Stimulated activated CD8-positive, alpha-beta memory T cell treated with anti-CD3 and anti-CD28 coated beads, Interleukin-7, amount 100 ng/mL, for 1 hour (primary cell): ENCODE measurements at places on chromosomes 2 and 18.

DNA sequence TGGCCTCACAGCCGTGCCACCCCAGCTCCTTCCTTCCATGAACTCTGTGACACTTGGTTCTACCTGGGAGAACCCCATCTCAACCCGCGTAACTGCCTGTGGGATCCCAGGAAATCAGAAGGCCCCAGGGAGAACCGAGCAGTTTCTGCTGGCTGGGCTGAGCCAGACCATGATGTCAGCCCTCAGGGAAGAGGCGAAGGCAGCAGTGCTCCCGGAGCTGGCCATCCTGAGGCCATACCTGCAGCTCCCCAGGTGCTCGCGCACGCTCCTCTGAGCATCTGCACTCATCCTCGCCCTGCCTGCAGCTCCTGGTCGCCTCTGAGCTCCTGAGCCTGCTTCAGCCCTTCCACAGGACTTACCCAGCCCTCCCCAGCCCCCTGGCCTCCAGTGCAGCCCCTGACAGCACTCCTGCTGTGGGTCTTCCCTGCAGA, 186.1 kb downstream of the SEPTIN10 start:
- no peak for DNase-seq

DNA sequence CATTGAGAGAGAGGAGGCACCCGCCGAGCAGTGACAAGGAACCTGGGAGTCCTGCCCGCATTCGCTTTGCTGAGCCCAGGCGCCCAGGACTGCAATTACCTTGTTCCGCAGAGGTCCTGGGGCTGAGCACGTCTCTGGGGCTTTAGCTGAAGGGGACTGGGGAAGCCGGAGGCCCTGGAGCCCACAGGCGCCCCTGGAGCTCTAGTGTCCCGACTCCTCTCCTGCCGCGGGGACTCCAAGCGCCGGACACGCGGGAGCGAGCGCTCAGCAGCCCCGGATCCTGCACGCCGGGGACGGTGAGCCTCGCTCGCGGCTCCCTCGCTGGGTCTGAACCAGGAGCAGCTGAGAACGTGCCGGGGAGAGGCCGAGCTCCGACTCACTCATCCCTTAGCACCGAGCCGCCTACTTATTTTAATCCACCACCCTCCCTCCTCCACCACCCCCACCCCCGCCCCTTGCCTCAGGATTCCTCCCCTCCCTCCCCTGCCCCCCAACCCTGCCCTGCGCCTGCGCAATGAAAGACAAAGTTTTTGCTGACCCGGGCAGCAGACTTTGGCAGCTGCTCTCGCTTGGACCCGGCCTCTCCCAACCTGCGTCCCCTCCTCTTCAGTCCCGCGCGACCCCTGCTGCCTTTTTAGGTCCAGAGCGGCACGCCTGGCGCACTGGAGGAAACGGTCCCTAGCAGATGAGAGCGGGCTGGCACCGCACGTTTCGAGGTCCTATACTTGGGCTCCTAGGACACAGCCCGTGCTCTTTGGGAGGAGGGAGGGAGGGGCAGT, at the start of gene OSR1:
TSS of gene OSR1 (minus strand) at position 382 of the 779 bp plus-strand sequence. CDS start 4,818 bp downstream, outside the sequence.
- DNase-seq: no peak

GRCh38 chr2:172278667-172279066, 148.7 kb upstream of the ITGA6 start:
- DNase-seq: no peak

- no peak for DNase-seq
Observed at GRCh38 chr2:219596954-219597551, 604 bp upstream of the STK11IP start.

DNA sequence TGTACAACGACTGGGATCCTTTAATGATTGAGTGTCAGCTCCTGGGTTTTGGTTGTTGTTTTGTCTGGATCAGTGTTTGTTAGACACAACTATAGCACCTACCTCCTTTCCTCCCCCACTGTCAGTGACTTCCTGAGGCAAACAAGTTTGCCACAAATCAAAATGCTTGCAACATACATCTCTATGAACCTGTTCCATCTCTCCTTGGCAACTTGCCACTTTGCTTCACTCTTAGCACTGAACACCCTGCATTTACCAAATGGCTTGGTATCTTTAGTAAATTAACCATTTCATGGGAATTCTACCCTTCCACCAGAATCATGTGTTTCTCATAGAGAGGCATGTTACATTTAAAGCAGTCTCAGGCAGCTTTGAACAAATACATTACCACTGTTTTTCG, 301.1 kb upstream of the TANK start:
- DNase-seq: no peak

DNA sequence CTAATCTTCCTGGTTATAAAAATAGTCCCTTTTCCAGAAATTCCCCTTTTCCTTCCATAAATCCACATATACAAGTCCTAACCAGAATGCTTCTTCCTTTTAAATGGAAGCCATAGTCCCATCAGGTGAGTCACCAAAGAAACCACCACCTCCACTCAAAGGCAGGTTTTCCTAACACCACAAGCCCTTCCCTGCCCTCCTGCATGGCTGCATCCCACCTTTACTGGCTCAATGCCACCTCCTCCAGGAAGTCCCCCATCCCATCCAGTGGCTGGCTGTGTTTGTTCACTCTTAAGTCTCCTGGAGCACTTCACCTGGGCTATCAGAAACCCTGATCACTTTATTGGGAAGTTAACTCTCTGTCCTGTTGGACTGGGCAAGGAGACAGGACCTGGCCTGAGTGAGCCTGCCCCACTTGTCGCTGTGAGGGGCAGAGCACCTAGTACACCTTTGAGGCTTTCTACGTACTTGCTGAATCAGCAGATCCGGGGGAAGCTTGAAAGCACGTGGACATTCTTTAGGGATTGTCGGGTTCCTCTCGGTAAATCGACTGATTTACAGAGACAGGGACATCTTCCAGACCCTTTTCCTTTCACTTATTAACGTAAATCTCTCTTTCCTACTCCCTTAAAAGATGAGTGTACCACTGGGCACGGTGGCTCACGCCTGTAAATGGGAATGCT, 71.0 kb downstream of the NGEF start:
- no peak for DNase-seq

DNA sequence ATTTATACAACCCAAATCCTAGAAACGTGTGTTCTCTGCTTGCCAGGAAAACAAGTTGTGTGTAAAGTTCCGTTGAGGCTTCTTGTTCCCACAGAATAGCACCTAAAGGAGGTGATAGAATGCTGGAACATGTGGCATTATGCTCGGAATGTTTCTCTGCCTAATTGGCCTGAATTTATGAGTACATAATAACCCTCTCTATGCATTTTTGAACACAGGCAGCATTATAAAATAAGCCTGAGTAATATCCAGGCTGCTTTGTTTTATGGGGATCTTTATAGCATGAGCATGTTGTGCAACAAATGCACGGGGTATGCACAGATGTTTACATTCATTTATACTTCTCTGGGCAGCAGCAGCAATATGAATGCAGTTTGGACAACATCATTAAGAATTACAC, 385.7 kb downstream of the MBD2 start:
- DNase-seq: no peak

DNA sequence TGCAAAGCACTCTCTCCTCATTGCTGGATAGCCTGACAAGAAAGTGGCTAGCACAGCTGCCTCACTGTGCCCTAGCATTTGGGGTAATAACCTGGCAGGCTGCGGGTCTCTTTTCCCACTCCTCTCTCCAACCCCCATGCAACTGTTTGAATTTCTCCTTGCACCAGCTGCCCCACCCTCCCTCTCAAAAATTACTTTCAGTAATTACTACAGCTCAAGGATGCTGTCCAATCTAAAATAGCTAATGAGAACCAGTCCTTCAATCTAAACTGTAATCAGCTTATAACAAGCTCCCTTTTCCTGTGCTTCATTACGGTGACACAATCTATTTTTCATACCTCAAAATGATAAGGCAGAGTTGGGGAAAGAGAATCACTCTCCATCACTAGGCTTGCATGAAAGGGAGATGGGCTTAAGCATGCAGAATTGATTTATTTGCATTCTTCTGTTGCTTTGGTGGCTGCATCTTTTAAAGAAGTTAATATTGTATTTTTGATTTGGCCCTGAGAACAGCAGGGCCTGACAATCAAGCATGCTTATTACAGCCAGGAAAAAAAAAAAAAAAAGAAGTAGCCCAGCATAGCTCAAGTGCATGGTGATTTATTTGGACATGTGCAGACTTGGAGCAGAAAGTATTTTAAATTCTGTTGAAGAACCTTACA, 881.8 kb downstream of the SLC4A3 start:
- DNase-seq: no peak

- no peak for DNase-seq
Observed at GRCh38 chr2:45691171-45691999, 39.9 kb downstream of the PRKCE start.

DNA sequence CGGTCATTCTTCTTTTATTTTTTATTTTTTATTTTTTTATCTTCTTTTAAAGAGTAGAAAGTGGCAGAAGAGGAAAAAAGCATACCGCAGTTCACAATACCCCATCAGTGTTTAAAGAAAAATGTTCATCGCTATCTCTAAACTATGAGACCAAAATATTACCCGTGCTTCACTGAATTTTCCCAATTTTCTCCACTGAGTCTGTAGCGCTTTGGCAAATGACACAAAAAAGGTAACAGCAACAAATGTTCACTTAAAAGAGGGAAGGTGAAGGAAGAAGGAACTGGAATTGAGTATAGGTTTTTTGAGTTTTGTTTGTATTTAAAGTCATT, 15.1 kb upstream of the RIOK3 start:
- no peak for DNase-seq

DNA sequence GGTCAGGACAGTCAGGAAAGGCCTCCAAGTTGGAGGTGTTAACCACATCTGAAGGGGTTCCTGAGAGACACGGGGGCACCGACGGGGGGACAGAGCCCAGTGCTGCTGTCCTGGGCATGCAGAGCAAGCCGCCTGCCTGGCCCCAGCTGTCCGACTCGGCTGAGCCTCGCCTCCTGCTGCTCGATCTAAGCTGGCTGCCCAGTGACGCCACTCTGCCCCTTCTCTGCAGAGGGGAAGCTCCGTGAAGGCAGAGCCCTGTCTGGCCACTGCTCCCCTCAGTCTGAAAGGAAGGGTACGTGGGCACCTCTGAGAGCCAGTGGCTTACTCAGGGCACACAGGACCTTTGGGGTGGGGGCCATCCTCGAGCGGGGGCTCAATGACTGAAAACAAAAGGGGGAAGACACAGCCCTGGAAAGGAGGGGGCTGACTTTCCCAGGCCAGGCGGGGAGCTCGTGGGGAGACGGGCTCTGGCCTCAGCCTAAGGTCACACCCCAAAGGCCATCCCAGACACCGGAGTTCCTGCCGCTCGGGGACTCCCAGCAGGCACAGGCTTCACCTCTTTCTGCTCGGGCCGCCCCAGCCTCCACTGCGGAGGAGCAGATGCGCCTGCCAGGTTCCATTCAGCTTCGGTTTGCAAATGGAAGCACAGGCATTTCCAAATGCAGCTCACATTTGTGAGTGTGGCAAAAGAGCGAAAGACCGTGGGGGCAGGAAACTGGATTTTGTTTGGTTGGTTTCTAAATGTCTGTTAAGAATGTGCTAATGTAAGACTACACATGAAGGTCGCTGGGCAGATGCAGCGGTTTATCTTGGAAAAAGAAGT, 136.9 kb downstream of the HDAC4 start:
- DNase-seq: no peak

GRCh38 chr18:26406854-26407517, 141.4 kb downstream of the KCTD1 start:
- no peak for DNase-seq

DNA sequence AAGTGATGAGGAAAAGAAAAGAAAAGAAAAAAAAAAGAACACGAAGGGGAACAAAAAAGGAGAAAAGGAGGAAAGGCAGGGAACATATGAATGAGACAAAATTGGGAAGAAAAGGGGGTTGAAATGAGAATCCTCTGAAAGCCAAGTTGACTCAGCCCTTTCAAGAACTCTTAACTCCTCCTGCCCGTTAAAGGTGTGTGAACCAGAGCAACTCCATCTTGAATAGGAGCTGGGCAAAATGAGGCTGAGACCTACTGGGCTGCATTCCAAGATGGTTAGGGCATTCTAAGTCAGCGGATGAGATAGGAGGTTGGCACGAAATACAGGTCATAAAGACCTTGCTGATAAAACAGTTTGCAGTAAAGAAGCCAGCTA, 4.0 kb upstream of the POLE4 start:
- DNase-seq: no peak

GRCh38 chr2:8254791-8255447, 426.9 kb upstream of the ID2 start:
- DNase-seq: no peak

- no peak for DNase-seq
Observed at GRCh38 chr2:159265171-159265576, 21.3 kb downstream of the WDSUB1 start.

DNA sequence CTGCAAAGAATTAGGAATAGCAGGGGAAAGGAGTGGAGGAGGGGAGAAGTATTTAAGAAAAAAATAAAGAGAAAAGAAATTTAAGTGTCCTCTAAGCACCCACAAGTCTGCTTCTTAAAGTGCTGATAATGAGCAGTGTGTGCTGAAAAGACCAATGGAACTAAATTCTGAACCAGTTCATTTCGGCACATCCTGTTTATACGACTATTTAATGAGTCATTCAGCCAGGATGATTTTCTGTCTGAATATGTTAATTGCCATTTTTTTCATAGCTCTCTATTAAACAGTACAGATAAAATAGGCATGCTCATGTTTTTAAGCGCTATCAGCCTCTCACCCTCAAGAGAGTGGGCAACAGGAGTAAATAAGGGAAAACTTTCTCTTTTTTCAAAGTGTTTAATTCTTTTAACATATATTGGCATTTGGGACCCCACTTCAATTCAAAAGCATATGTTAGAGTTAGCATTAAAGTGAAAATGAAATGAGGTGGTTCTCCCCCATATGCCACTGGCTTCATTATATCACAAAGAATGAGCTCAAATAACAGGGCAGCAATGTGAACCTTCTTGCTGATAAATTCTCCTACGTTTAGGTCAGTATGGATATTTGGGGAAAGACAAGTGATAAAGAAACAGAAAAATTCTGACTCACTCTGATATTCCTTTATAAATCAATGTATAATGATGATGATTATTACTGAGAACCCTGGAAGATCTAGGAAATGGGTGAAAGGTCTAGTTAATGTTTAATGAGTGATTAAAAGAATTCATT, 87.5 kb downstream of the TCF4 start:
- DNase-seq: no peak

DNA sequence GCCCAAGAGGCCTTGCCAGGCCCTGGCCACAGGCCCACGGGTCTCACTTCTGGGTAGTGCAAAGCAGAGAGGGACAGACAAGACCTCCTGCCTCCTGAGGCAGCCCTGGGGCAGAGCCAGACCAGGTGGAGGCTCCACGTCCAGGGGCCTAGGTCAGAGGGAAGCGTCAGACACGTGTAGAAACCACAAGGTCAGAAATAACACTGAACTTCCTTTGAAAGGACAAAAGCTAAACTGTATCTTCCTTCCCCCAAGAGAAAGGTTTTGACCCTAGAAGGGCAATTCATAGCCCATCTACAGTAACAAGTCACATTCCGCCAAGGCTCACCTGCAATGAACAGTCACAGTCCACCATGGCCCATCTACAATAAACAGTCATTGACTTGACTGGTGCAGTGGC, 17.9 kb downstream of the SDC1 start:
- no peak for DNase-seq
